ENCODE measurements at places on chromosomes 4 and X. TPM values are rescaled to one million over a fixed set of nuclear protein-coding genes. Genes with fewer than 3 reads are reported as not detected.
A peak's percentile ranks its signal among the peaks of the same experiment; 100 is the strongest.

- H3K27ac ChIP-seq, result no peak overlapping the region
- no peaks in the 10 kb centered on the region for H3K27me3 ChIP-seq
- no peaks in the 10 kb centered on the region for H3K36me3 ChIP-seq
- no peaks in the 10 kb centered on the region for H3K4me1 ChIP-seq
Observed at GRCh38 chrX:102029026-102029425, 96.5 kb upstream of the TCEAL2 start.

DNA sequence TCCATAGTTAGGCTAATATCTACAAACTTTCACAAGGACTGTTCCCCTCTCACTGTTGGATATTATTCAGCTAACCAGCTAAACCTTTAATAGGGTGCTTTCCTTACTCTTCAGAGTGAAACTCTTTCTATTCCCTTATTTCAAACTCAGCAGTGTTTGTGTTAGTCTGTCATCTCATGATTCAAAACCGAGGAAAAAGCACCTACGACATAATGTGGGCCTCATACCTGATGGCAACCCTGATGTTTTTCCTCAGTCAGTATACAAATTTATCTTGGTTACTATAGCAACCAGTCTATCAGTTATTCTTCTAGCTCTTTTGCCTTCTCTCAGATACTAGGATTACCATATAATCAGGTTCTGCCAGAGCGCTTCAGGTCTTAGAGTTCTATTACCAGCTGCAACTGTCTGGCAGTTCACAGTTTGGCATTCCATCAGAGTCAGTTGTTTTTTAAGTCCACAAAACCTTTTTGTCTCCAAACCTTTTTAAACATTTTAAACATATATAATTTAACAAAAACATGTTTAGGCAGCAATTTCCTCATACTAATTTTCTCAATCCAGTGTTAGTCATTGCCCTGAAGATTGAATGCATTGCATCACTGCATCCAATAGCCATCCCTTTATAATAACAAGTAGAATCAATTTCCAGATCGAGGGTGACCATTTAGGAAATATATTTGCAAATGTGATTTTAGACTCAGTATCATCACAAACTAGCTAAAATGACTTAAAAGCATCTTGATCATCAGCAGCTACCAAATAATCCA, 7.4 kb downstream of the WDR44 start:
- H3K27ac ChIP-seq, result peak overlapping the region; percentile 21
- peaks cover 33% of the 10 kb centered on the region for H3K4me1 ChIP-seq
- no peaks in the 10 kb centered on the region for H3K27me3 ChIP-seq
- no peak for DNase-seq
- H3K4me3 ChIP-seq, result no peak overlapping the region

DNA sequence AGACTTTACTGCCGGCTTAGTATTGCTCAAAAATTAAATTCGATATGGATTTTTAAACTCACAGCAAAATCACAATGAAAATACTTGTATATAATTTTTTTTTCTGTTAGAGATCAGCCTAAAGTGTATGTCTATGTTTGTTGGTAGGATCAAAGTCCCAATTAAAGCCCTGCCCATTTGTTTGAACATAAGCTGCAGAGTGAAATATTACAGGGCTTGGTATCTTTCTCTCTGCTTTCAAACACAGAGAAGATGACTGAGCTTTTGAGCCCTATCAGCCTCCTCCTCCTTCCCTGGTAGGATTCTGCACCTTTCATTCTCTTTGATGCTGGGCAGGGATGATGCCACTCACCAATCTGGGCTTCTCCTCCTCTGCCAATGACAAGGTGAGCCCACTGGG, 345.4 kb downstream of the PPP1R2C start:
- no peak for DNase-seq
- peaks cover 9% of the 10 kb centered on the region for H3K36me3 ChIP-seq
- H3K27ac ChIP-seq, result no peak overlapping the region
- H3K4me3 ChIP-seq, result no peak overlapping the region

DNA sequence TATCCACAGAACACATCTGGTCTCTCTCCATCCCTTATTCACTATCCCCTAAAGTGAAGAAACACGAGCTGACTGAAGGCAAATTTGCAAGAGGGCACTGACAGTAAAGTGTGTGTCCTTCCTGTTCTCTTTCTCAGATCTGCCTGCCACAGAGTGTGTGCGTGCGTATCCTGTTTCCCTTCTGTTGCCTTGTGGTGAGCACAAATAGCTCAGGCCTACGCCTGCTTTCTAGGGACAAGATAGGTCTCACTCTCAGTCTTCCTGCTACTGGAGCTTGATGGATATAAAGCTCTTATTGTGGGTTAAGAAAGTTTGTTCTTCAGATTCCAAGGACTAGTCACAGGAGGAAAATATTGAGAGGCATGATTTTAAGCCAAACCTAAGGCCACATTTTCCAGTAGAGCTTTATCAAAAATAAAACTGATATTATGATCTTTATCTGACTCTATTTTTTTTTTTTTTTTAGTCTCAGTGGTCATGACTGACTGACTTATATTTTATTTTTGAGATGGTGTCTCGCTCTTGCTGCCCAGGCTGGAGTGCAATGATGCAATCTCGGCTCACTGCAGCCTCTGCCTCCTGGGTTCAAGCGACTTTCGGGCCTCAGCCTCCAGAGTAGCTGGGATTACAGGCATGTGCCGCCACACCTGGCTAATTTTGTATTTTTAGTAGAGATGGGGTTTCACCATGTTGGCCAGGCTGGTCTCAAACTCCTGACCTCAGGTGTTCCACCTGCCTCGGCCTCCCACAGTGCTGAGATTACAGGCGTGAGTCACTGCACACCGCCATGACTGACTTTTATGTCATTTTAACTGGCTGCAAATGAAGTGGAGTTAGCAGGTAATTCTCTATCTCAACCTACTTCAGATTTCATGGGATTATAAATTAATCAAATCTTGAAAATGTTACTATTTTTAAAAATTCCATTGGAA, 140.3 kb upstream of the SH3RF1 start:
- H3K4me1 ChIP-seq, result peaks cover 29% of the 10 kb centered on the region
- DNase-seq, result peak; percentile 55
- no peaks in the 10 kb centered on the region for H3K27me3 ChIP-seq
- H3K36me3 ChIP-seq, result peaks cover 13% of the 10 kb centered on the region
- peak overlapping the region; percentile 72 for H3K4me3 ChIP-seq
- H3K27ac ChIP-seq, result peak overlapping the region; percentile 87

DNA sequence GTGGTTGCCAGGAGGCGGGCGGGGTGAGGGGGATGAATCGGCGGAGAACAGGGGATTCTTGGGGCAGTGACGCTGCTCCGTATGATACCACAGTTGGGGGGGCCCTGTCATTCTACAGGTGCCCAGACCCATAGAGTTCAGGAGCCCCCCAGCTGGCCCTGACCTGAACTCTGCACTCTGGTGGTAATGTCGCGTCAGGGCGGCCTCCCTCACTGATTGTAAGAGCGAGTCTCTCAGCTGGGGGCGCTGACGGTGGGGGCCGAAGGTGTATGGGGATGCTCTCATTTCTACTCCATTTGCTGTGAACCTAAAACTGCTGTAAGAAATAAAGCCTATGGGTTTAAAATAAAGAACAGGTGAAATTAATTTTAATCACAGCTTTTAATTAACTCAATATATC, 91.8 kb upstream of the PSAPL1 start:
- no peak overlapping the region for H3K27ac ChIP-seq
- H3K4me3 ChIP-seq, result no peak overlapping the region
- DNase-seq, result no peak
- no peaks in the 10 kb centered on the region for H3K36me3 ChIP-seq
- H3K27me3 ChIP-seq, result peaks cover 27% of the 10 kb centered on the region

- no peak overlapping the region for H3K4me3 ChIP-seq
- no peaks in the 10 kb centered on the region for H3K27me3 ChIP-seq
- H3K4me1 ChIP-seq, result no peaks in the 10 kb centered on the region
- DNase-seq, result no peak
- H3K36me3 ChIP-seq, result no peaks in the 10 kb centered on the region
Observed at GRCh38 chr4:20395160-20395773, 143.6 kb downstream of the SLIT2 start.

GRCh38 chr4:15719506-15719905, 16.6 kb downstream of the BST1 start:
- H3K27me3 ChIP-seq, result peaks cover 2% of the 10 kb centered on the region
- H3K36me3 ChIP-seq, result no peaks in the 10 kb centered on the region
- H3K27ac ChIP-seq, result no peak overlapping the region
- no peak for DNase-seq

GRCh38 chr4:134622199-134622598, 420.6 kb upstream of the PABPC4L start:
- H3K27ac ChIP-seq, result no peak overlapping the region
- no peaks in the 10 kb centered on the region for H3K4me1 ChIP-seq
- H3K27me3 ChIP-seq, result no peaks in the 10 kb centered on the region
- no peak for DNase-seq

DNA sequence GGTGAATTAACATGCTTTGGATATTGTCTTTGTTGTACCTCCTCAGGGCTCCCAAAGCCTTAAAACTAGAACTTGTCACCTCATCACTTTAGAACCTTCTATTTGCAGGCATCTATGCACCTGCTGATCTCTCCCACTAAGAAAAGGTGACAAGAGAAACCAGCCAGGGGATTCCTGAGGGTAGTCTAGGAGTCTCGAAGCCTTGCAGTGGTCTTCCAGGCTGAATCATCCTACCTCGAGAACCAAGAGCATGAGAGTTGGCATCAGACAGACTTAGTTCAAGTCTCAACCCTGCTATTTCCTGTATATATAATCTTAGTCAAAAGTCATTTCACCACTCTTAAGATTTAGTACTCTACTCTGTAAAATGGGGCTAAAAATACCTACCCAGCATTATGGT, 29.6 kb downstream of the RTL5 start:
- peak overlapping the region; percentile 22 for H3K4me3 ChIP-seq
- DNase-seq, result no peak
- H3K27me3 ChIP-seq, result peaks cover 49% of the 10 kb centered on the region
- H3K27ac ChIP-seq, result no peak overlapping the region
- H3K36me3 ChIP-seq, result no peaks in the 10 kb centered on the region

GRCh38 chr4:78024085-78024484, 33.0 kb upstream of the FRAS1 start:
- DNase-seq, result no peak
- H3K27ac ChIP-seq, result no peak overlapping the region
- no peaks in the 10 kb centered on the region for H3K4me1 ChIP-seq
- H3K27me3 ChIP-seq, result peaks cover 6% of the 10 kb centered on the region
- H3K4me3 ChIP-seq, result no peak overlapping the region

GRCh38 chrX:120140293-120140981, 18.0 kb upstream of the RHOXF2 start:
- H3K4me3 ChIP-seq, result no peak overlapping the region
- no peak for DNase-seq
- no peak overlapping the region for H3K27ac ChIP-seq
- H3K36me3 ChIP-seq, result peaks cover 2% of the 10 kb centered on the region
- H3K4me1 ChIP-seq, result peaks cover 8% of the 10 kb centered on the region

GRCh38 chr4:175459571-175459970, 352.5 kb downstream of the GPM6A start:
- no peaks in the 10 kb centered on the region for H3K36me3 ChIP-seq
- H3K27ac ChIP-seq, result no peak overlapping the region
- H3K4me3 ChIP-seq, result no peak overlapping the region

DNA sequence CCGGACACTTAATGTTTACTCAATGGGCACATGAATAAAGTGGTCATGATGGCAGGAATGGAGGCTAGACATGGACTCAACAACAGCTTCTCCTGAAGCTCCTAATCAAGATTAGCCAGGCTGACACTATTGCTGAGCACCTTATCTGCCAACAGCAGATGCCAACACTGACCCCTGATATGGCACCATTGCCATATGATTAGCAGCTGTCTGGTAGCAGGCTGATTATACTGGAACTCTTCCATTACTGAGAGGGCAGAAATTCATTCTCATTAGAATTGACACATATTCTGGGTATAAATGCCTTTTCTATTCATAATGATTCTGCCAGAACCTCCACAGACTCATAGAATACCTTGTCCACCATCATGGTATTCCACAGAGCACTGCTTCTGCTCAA, 18.4 kb upstream of the AFF1 start:
- no peaks in the 10 kb centered on the region for H3K36me3 ChIP-seq
- H3K4me3 ChIP-seq, result no peak overlapping the region
- no peak for DNase-seq
- no peak overlapping the region for H3K27ac ChIP-seq

DNA sequence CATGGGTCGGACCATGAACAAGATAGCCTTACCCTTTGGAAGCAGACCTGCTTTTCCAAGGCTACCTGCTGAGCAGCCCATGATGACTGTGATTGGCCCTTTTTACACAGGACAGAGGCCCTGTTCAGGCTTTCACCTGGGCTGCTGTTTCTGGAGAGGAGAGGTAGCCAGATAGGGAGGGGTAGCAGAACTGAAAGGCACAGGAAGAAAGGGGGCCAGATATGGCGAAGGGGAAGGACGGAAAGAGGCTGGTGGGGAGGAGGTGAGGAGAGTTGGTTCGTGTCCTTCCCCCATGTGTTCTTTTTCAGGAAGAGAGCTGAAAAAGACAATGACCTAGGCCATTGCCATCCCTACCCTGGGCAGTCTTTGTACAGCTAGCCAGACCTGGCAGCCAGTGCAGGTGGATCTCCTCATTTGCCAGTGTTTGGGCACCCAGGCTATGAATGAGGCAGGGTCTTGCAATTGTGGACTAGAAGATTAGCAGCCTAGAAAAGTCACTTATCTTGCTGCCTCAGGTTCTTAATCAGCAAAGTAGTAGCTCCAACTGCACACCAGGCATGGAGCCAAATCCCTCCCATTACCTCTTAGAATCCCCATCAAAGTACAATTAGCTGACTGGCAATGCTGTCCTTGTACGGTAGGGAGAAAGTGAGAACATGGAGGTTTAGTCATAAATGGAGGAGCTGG, 139.6 kb downstream of the AMMECR1 start:
- H3K27ac ChIP-seq, result no peak overlapping the region
- no peaks in the 10 kb centered on the region for H3K27me3 ChIP-seq
- peaks cover 5% of the 10 kb centered on the region for H3K36me3 ChIP-seq
- H3K4me1 ChIP-seq, result peaks cover 3% of the 10 kb centered on the region

DNA sequence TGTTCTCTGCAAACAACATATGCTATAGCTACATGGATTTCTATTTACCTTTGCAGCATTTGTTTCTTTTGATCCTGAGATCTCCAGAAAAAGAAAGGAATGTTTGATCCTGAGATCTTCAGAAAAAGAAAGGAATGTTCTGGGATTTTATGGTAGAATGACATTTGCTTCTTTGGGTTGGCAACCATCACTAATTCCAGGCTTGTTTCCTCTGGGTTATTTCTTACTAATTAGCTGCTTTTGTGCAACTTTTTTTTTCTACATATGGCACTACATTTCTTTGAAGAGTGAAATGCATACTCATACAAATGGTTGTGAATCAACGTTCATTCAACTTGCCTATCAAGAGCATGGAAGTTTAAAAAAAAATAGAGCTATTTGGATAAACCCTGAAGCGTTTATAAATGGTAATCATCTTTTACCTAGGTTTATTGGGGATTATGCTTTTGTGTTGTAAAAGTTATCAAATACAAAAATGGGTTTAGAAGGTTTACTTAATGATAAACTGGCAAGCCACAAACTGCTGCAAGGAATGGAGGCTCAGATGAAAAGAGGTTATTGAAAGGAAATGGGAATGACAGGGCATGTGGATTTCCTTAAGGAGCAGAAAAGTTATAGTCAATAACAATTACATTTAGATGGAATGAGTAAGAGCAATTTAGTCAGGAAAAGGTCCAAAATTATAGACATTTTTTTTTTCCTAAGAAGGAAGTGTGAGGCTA, 95.6 kb upstream of the PCDH18 start:
- no peak for DNase-seq
- H3K27ac ChIP-seq, result no peak overlapping the region
- no peaks in the 10 kb centered on the region for H3K27me3 ChIP-seq
- no peaks in the 10 kb centered on the region for H3K4me1 ChIP-seq
- H3K4me3 ChIP-seq, result no peak overlapping the region

The OCRL gene
- 2.2 TPM for total RNA-seq

The GYPA gene
- total RNA-seq, result not detected

The MSANTD1 gene
- 1.3 TPM for total RNA-seq

Measured in activated naive CD8-positive, alpha-beta T cell treated with anti-CD3 and anti-CD28 coated beads, Interleukin-2, amount 10 ng/mL, durations not matched to agents 7 days and 5 days (primary cell).